ENCODE measurements at places on chromosomes 7 and 10.

GRCh38 chr7:98133181-98133580, 26.5 kb downstream of the LMTK2 start:
- DNase-seq: no peak

- DNase-seq: no peak
Observed at GRCh38 chr10:88107296-88108097, 244.1 kb downstream of the PTEN start.

DNA sequence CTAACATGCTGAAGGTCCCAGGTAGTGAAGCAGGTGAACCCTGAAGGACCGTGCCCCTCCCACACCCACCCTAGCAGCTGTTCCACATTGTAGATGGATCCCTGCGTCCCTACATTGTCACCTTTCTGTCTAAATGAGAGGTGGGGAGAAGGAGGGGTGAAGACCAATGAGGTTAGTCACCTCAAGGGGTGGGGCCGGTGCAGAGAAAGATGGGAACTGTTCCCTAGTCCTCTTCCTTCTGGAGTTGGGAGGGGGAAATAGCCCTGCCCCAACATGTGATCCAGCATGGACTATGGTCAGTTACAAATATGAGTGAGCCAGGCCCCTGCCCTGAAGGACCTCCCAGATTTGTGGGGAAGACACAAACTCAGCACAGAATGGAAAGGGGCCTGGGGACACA, 124.5 kb downstream of the LHPP start:
- DNase-seq: no peak

DNA sequence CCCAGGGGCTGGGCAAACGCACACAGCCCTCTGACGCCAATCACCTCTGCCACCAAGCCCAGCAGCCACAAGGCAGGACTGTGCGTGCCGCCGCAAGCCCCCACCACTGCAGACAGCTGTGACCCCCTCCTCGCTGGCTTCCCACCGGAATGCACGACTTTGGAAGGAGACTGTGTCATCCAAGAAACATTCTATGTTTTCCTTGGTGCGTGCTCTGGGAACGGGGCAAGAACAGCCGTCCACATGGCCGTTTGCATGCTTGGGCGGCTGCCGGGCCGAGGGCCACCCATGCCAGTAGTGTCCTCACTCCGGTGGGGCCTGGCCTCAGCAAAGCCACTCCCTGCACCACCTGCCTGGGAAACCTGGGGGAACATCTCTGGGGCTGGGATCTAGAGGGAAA, 17.6 kb upstream of the ELN start:
- peak; percentile 59 for DNase-seq

DNA sequence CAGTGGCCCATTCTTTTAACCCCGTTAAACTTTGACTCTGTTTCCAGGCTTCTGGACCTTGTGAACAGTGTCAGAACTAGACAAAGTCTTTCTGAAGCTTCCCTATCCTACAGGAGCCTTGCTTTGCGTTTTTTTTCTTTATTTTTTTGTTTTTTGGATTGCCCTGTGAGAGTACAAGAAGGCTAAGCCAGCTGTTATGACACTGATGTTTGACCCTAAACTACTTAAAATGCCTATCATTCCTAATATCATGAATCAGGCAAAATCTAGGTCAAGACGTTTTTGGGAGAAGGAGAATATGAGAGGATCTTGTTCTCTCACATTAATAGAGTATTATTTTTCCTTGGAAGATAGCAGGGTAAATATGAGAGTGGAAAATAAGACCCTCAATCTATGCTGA, 79.8 kb downstream of the EPDR1 start:
- DNase-seq: no peak

DNA sequence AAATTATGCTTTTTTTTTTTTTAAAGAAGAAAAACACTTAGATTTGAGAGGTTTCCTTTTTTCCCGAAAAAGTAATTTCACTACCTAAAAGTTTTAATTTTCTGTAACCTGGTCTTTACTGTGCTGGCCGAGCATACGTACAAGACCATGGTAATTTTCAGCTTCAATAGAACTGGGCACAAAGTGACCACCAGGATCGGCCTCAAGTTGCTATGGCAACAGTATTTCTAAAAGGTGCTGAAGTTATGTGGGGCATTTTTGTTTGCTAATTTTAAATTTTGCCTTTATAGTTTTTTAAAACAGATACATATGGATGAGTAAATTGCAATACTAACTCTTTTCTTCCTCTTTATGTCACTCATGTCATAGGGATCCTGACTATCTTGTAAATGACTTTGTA, 69.4 kb downstream of the FAM204A start:
- no peak for DNase-seq

DNA sequence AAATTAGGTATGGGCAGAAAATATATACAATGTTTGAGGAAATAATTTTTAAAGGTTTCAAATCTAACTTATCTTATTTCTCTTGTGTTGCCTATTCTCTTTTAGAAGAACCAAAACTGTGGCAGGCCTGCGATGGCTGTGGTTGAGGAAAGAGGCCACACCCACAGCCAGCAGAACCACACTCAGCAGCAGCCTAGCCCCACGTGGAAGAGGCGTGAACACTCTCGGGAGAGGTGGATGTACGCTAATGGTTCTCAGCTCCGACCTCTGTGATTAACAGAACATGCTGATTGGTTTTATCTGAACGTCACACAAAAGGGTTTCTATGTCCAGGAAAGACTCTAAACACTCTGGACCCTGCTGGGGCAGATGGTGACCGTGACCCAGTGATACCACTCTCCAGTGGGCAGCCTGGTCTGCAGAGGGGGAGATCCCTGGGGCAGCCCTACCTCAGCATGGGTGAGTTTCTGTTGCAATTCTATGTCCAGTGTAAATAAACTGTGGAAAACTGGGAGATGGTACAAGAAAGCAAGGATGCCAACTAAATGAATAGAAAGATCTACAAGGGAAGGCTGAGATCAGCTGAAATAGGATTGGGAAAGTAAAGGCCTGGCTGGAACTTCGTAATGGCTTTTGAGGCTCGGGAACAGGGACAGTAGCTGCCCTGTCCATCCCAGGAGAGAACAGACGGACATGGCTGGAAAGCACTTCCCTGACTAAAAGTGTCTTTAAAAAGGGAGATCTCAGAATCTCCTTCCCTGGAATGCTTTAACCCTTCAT, 26.6 kb downstream of the DIP2C start:
- no peak for DNase-seq

GRCh38 chr10:112168733-112169132, 14.8 kb downstream of the GPAM start:
- no peak for DNase-seq

DNA sequence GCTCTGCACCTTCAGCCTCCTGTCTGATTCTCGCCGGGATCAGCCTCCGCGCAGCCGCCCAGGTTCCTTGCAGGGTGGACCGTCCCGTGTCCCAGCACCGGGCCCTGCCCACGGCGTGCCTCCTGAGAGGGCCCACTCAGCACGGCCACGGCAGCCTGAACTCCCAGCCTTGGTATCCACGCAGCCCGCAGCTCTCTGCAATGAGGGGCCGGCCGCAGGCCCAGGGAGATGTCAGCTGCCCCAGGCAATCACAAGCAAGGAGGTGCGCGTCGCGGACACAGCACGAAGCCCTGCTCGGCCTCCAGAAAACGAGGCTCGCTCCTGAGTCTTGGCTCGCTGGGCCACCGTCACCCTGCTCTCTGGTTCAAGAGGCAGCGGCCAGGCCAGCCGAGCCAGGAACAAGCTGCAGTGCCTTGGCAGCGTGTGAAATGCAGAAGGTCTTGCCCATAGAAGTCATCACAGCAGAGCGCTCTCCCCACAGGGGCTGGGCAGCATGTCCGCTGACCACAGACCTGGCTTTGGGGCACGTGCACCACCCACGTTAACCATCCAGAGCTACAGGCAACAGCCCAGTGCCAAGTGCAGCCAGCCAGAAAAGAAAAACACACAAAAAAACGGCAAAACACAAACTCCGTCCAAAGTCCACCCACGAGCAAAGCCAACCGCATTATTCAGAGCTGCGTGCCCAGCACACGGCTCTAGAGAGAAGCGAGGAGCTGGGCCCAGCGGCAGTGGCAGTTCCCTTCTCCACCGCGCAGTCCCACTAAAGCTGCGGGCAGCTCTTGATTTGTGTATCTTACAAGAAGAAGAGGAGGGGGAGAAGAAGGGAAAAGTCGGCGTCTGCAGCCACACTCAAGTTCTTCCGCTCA, 13.9 kb downstream of the GPER1 start:
- DNase-seq: no peak

- DNase-seq: no peak
Observed at GRCh38 chr10:60490013-60490412, 100.3 kb upstream of the ANK3 start.

DNA sequence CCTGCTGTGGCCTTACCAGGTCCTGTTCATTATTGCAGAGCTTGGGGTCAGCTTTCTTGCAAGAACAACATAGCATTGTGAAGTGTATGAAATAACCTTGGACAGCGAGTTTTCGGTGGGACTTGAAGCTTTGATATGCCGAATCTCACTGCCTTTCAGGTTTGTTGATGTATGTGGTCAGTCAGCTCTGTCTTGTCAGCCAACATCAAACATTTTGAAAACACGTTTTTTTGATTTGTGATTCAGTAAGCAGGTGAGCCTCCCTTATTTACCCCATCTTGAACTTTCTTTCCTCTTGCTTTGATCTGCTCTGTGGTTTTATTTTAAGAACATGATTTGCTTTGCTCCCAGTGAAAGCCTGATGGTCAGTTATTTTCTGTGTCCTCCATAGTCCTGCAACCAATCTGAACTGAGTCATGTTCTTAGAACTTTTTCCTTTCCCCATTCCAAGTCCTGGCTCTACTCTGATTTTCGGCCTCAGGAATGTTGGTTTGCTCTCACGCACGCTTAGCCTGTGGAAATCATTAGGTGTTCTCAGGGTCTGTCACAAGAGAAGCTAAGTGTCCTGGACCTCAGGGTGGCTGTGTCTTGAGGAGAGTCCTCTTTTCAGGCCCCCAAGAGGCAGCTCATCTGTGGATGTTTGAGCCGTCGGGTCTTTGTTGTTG, 8.7 kb downstream of the WBP1L start:
- no peak for DNase-seq

DNA sequence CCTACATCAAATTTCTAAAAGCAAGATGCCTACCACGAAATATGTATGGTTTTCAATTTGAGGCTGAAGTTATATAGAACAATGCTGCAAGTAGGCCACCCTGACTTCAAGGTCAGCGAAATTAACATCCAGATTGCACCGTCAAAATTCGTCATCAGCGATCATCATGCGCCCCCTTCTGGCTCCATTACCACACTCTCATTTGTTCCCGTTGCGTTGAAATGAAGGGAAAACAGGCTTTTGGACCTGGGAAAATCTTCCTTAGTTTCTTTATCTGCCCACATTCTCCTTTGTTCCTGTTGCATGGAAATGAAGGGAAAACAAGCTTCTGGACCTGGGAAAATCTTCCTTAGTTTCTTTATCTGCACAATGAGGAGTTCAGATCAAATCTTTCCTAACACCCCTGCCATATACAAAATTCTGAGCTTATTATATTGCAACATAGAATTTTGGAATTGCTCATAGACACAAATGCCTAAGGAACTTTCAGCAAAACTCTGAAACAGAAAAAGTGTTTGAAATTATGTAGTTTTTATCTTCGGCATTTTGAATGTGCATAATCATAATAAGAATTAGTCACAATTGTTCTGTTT, 98.2 kb upstream of the PRKCQ start:
- DNase-seq: no peak

DNA sequence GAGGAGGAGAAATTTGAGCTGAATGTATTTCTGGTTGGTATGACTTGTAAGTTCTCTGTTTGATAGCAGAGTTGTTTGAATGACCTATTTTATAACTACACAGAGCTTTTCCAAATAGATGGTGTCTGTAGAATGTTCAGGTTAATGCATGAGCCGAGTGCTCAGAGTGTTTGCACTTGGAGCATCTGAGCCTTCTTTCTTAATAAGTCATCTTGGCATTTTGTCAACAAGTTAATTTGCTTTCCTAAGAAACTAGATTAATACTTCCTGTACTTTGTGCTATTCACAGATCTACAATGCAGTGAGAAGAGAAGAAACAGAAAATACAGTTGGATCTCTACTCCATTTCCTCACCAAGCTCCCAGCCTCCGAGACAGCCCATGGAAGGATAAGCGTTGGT, 138.2 kb downstream of the PLCE1 start:
- DNase-seq: no peak

DNA sequence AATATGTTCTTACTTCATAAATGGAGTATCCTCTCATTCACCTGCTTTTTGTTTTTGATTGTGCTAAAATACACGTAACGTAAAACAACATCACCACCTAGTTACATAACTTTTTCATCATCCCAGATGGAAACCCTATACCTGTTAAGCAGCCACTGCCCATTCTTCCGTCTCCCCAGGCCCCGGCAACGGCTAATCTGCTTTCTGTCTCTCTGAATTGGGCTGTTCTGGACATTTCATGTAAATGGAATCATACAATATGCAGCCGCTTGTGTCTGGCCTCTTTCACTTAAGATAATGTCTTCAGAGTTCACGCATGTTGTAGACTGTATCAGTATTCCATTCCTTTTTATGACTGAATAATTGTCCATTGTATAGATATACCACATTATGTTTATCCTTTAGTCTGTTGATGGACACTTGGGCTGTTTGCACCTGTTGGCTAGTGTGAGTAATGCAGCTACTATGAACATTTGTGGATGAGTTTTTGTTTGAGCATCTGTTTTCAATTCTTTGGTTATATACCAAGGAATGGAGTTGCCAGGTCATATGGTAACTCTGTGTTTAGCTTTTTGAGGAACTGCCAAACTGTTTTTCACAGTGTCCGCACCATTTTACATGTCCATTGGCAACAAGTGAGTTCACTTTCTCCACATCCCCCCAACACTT, 14.1 kb upstream of the SUN1 start:
- DNase-seq: no peak

DNA sequence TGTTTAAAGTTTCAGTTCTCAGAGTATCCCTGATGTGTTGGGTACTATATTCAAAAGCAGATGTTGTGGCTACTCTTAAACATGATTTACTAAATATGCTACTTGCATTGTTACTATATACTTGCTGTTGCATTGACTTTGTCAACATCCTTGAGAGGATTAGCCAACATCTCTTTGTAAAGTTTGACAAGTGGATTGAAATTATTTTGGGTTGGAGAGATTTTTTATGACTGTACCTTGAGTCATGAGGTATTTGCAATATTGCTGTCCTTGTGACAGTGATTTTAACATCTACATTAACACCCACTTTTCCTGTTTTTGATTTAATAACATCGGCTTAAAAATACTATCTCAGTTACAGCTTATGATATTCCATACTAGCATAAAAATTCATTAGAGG, 31.9 kb downstream of the MRC1 start:
- DNase-seq: no peak

- DNase-seq: no peak
Observed at GRCh38 chr10:70737250-70737649, 47.9 kb downstream of the TBATA start.

- DNase-seq: no peak
Observed at GRCh38 chr7:151676759-151677158, 157.1 kb upstream of the RHEB start.

DNA sequence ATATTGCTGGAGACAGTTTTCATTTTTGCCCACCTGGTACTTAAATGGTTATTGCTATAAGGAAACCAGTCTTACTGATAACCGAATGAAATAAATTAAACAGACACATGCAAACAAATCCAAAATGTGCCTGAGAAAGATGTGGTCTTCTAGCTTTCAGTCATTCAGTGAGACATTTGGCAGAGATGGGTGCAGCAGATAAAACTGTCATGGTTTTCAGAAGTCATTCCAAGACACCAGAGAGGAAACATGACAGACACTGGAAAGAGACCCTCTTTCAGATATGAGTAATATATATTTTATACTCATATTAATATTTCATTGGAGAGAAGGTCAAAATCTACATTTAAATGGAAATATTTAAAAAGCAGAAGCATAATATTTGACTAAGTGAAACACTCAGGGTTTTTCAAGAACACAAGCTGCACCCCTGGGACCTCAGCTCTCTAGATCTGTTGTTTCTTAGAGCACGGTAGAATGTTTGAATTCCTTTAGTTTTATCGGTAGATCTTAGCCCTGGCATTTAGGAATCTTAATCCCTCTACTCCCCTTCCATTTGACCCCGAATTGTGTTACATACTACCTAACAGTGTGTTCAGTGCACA, 246.1 kb downstream of the AUTS2 start:
- DNase-seq: no peak

All from skeletal muscle cell (primary cell).